ENCODE measurements at places on chromosomes 12 and 14. TPM values are rescaled to one million over a fixed set of nuclear protein-coding genes. Genes with fewer than 3 reads are reported as not detected.

Gene COL2A1
- 0.66 TPM for total RNA-seq

DNA sequence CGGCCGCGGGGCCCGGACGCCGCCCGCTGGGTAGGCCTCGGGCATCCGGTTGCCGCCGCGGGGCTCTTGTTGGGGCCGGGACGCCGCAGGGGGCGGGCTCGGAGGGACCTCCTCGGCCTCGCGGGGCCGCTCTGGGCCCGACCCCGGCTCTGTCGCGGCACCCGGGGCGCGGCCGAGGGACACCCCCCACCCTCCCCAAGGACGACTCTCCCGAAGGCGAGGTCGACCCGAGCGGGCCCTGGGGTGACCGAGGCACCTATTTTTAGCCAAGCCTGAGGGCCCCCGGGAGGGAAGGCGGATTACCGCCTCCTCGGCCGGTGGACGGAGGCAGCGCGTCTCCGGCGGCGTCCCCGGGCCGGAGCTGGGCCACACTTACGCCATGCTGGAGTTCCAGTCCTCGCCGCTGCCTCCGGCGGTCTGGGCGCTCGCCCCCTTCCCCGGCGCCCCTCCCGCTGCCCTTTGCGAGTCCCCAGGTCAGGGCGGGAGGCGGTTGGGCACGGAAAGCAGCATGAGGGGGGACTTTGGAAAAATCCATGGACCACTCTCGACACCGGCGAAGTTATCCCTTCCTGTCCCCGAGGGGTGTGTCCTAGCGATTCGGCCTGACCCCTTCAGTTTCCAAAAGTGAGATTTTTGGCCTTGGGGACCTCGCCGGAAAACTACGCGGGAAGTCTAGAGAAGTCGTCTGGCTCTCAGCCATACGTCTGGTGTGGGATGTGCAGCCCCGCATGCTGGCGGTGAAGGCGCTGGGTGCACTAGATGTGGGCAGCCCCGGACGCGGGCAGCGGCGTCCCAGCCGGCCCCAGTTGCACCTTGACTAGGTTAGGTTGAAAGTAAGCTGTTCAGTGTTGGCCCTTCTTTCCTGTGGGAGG, 699 bp downstream of the KTN1 start:
- no peak for DNase-seq

Gene ANG
- 1.8 TPM for total RNA-seq

Gene CLEC9A
- total RNA-seq = not detected

Gene DTX1
- total RNA-seq = 2.3 TPM

DNA sequence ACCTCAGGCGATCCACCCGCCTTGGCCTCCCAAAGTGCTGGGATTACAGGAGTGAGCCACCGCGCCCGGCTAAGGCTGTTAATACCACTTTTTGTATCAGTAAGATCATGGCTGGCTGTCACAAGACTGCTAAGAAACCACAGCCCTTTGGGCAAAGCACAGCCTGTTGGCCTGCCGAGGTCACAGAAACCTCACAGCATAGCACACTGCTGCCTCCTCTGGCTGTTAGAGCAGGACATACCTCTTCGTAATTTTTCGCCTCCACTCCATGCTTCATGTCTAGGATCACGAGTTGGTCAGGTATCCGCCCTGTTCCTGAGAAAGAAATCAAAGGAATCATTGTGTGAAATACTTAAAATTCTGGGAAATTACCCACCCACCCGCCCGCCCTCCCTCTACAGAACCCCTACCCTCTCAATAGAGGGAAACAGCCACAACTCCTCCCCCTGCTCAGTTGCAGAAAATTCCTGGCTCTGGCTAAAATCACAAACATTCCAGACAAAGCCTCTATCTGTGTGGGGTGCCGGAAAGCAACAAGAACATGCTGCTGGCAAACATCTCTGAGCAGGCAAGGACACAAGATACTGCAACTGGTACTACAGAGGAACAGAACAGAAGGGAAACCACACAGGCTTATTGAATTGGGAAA, 20.7 kb upstream of the NEK9 start:
- DNase-seq = no peak

DNA sequence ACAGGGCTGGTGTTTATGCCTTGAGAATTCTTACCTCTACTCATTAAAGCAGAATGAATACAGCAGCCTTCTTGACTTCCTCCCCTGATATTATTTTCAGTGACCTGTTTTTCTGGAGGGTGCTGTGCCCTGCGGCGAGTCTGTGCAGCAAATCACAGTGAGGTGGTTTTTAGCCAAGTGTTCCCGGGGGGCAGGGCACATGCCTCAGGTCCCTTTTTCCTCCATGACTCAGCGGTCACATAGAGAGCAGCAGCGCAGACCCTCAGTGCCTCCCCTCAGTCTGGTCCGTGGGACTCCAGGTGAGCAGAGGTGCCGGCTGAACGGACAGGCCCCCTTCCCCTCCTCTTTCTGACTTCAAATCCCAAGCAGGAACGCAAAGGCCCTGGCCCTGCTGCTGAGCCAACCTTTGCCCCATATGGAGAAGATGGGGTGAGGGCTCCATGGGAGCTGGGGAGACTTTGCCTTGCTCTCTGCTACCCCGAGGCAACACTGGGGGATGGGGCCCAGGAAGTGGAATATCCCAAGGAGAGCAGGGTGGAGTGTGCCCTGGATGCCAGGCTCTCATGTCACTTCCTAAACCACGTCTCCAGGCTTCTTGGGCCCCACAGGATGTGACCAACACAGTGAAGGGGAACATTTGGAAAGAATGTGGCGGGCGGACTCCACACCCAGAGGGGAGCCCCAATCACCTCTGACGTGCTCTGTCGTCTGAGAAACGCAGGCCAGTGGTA, 90.0 kb downstream of the DHRS2 start:
- no peak for DNase-seq

- peak; percentile 26 for DNase-seq
These were observed 41.5 kb downstream of the IFT81 start for GRCh38 chr12:110165540-110166159.

DNA sequence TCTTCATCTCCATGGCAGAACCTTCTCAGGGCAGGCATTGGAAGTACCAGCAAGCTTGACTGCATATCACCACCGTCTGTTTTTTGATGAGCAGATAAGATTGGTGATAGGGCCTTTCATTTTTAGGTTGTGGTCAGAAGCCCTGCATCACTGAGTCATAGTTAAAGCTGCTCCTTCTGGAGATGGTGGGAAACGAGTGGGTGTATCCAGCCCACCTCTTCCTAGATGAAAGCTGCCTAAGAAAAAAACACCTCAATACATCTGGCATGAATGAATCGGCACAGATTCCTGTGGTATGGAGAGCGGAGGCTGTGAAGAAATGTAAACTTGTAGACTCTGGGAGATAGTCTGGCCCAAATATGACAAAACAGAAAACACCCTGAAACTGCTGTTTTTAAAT, 248.7 kb upstream of the EGLN3 start:
- no peak for DNase-seq

- DNase-seq = no peak
These were observed 5.0 kb upstream of the TFCP2 start for GRCh38 chr12:51177897-51178296.

Gene RAD52
- 6.5 TPM for total RNA-seq
